ENCODE measurements at places on chromosomes 2 and 18.

DNA sequence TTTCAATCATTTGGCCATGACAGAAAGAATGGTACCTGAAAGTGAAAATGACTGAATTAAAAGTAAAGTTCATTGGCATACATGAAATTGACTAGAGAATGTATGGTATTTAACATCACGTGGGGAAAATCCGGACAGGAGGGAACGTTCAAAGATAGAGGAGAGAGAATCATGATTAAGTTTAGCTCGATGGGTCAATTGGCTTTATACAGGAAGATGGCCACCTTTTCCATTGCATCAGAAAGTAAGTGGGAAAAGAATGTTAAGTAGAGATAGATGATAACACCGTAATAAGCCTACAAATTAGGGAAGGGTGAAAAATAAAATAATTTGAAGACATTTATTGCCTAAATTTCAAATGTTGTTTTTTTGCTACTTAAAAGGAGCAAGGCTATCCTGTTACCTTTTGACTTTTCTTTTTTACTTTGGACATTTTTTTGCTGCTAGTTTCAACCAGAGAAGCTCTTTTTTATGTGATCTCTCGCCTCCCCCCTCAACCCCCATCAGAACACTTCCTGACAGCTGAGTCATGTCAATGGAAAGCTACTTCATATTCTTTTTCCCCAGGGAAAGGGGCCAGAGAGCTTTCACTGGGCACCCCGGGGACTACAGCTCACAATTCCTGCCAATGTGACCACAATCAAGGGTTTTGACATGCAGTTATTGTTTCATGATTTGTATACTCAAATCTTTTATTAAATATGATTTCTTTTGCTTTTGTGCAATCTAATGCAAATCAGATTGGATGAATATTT lies 767 bp upstream of the CCDC102B start:
- DNase-seq: peak; percentile 97

DNA sequence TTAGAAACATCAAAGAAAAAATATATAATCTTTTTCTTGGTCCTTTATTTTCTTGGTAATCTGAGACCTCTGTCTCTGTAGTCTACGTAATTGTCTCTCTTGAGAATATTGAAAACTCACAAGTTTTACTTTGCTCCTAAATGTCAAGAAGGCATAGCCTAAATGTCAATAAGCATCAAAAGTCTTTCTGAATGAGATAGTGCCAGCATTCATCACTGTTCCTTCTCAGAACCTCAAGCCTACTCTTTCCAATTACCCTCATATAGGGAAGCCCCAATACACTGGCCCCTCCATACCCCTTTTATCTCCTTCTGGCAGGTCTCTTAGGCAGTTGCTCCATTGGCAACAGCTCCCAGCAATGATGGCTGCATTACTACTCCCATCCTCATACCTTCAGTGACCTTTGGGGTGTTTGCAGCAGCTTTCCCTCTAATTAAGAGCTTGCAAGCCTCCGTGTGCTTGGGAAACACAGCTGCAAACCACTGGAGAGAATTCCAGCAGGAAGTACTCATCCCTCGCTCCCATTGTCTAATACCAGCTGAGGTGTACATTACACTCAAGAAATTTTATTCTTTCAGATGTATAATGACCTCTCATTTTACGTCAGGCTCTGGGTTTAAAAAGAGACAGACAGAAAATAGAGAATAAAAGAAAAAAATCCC lies 95.8 kb downstream of the KYNU start:
- peak; percentile 23 for DNase-seq

DNA sequence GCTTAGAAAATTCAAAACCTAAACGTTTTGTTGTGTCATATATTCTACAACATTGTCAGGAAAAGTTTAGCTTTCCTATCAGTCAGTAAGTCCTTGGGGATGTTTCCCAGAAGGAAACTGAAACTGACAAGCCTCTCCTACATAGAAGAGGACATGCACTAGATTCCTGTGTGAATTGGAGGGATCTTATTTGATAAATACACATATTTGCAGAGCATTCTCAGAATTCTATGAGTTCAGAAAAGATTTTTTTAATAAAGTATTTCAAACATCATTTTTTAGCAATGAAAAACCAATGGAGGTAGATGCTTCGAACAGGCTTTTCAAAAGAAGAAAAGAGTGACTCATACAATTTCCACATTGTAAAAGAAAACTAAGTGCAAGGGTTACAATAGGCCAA lies 1706.7 kb downstream of the SUCLG1 start:
- peak; percentile 54 for DNase-seq

- no peak for DNase-seq
Measured at GRCh38 chr18:51426996-51427395, 229.5 kb upstream of the MEX3C start.

DNA sequence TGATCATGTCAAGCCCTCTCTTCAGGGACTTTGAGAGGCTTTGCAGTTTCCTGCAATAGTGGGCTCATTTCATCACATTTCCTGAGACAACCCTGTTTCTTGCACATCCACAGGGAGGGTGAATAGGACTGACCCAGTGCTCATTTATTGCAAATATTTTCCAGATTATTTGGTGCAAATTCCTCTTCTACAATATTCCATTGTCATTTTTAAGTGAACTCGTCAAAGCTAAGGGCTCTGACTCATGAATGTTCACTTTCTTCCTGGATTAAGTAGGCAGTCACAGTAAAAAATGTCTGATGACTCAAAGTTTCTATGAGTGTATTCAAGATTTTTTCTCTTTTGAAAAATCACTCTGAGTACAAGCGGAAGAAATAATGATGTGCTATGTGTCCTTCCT lies 225.5 kb upstream of the GALNT5 start:
- DNase-seq: peak; percentile 93

DNA sequence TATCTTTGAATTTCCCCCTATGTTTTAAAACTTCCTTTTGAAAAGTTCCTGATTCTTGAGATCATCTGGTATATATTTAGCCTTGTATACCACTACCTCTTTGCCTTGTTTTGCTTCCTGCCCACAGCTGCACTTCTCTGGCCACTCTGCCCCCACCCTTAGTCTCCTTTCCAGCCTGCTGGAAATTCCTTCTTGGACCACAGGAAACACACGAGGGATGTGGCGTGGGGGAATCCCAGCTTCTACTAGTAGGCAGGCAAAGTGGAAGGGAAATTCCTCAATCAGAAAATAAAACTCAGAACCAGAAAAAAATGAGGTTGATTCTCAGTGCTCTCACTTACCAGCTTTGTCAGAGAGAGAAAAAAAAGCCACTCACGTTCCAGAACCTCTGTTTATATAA lies 13.4 kb downstream of the IL18RAP start:
- peak; percentile 63 for DNase-seq

DNA sequence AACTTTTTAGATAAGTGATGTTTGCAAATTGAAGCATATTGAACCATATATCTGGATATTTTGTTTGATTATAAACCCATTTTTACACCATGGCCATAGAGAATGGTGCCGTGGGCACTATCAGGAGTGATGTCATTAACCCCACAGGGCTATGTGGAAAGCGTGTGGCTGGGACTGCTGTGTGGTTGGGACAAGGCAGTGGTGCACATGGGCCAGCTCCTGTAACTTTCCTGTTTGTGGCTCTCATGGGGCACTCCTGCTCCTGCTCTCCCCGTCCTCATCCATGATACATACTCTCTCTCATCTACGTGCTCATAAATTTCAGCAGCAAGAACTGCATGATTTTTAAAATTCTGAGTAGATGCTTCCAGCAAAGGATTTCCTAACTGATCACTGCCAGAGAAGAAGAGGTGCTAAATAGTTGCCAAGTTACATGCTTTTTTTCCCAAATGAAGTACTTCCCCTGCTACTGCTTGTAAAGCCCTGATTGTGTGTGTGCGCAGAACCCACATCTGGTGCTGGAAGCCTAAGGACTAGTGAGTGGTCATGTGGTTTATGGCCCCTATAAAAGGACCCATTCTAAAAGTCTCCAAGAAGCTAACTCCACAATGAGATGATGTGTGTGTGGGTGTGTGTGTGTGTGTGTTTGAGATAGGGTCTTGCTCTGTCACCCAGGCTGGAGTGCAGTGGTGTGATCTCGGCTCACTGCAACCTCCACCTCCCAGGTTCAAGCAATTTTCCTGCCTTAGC lies 240.8 kb downstream of the NEDD4L start:
- no peak for DNase-seq

GRCh38 chr2:104976603-104977120 lies 61.2 kb upstream of the MRPS9 start:
- no peak for DNase-seq

- DNase-seq: peak; percentile 92
Measured at GRCh38 chr18:69490813-69491212, 90.1 kb downstream of the DOK6 start.

GRCh38 chr2:240165034-240165433 lies 24.6 kb upstream of the OTOS start:
- no peak for DNase-seq

DNA sequence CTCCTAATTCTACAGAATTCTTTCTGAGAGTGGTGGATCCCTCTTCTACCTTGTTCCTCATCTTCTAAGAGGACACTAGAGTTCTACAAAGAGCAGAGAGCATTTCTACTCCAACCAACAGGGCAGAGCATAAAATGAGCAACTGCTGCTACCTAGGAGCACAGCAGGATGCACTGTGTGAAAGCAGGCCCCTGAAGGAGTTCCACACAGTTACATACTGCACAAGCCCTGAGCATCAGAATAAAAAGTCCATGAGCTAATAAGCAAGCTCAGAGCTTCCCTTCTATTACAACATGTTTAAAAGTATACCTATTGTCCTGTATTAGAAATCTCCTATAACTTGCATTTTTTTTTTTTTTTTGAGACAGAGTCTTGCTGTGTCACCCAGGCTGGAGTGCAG lies 8.4 kb downstream of the FHL2 start:
- DNase-seq: no peak

DNA sequence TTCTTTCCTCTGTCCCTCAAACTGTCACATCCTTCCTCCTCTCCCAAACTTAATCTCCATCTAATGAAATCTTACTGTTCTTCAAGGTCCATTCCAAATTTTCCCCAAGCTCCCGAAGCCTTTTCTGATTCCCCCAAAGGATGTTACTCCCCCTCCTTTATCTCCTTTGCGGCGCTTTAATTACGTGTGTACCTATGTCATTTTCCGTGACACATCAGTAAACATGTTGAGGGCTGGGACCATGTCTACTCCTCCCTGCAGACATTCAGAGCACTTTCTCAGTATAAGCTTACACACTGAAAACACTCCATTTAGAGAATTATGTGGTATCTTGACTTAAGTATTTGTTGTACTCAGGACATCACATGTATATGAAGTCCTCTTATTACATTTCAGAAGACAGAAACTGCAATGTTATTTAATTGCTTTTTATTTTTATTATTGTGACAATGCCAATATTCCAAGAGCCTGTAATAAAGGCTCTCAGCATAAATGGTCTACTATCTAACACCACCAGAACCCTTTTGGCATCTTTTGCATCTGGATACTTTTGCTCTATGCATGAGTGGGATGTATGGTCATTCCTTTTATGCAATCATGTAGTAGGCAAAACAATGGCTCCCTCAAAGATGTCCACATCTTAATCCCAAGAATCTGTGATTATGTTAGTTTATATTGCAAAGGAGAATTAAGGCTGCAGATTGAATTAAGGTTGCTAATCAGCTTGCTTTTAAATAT lies 1.8 kb downstream of the NMI start:
- no peak for DNase-seq

GRCh38 chr2:133475610-133476009 lies 92.7 kb downstream of the NCKAP5 start:
- DNase-seq: no peak
